ENCODE measurements at places on chromosomes 11 and 22.

- DNase-seq, result no peak
Measured at GRCh38 chr22:45891021-45891421, 85.9 kb downstream of the WNT7B start.

- no peak for DNase-seq
Measured at GRCh38 chr22:29330753-29331152, 15.3 kb upstream of the RASL10A start.

DNA sequence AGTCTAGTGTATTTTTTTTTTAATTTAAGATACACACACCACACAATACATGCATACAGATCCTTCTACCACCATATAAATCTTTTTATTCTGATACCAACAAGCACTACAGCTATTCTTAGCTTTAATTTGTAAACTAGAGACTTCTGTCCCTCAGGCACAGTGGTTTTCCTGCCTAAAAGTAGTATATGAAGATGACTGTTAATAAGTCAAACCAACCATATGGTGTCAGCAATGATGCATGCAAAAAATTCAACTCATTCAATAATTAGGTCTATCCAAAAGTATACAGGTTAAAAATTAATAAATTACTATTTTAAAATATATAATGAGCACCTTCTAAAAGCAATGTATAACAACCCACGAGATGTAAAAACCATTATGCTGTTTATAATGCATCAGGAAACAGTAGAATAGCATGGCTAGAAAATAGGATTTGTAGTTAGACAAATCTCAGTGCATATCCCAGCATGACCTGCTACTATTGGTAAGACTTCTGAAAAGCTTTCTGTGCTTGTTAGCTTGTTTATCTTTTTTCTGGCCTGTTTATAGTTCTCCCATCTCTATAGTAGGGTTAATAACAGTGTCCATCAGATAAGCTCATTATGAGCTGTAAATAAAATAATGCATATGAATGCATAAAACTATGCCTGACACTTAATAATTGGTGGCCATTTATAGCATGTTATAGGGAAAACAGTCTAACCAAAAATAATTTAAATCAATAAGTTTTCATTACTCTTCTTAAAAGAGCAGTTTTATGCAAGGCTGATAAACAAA lies 10.2 kb downstream of the RAB38 start:
- no peak for DNase-seq

- DNase-seq, result no peak
Measured at GRCh38 chr22:19376971-19377370, 54.6 kb downstream of the HIRA start.

DNA sequence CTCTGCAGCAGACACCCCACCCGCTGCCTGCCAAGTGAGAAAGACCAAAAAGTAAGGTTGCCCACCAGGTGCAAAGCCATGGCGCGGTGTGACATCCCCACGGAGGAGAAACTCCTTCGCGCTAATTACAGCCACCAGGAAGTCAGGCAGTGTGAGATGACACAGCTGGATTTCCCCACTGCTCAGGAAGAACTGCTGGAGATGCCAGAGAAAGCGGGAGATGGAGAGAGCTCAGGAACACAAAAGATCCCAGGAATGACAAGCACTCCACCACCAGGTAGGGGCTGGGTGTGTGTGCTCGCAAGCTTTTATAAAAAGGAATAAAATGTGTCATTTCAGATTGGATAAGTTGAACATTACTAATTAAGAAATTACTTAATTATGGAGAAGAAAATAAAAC lies 292.7 kb downstream of the OPCML start:
- DNase-seq, result no peak

DNA sequence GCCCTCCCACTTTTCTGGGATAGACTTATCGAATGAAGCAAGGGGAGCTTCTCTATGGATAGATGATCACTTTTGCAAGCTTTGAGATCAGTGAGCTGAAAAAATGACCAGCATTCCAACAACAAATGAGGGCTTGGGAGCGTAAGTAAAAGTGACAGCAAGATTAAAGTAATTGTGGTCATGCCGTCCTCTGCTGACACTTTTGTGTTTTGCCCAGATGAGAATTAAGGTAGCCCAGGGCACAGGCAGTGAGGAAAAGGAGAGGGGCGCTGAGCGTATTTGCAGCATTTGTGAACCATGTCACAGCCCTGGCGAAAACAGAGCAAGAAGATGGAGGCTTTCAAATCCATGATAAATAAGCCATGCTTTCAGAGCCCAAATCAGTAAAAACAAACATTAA lies 24.6 kb upstream of the TMA7B start:
- DNase-seq, result no peak

DNA sequence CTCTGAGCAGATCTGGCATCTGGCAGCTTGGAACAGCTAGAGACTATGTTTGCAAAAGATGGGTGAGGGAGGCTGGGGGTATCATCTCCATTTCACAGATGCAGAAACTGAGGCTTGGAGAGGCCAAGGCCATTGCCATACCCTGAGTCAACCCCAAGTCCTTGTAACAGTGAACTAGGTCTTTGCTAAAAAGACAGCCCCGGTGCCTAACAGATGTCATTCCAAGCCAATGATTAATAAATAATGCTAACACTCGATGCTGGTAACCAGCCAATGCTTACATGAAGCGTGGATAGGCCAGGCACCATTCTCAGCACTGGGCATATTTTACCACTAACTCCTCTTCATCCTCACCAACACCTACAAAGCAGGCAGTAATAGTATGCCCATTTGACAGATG lies 164.0 kb downstream of the MN1 start:
- DNase-seq, result no peak

GRCh38 chr11:116636341-116636929 lies 136.4 kb downstream of the BUD13 start:
- DNase-seq, result no peak

DNA sequence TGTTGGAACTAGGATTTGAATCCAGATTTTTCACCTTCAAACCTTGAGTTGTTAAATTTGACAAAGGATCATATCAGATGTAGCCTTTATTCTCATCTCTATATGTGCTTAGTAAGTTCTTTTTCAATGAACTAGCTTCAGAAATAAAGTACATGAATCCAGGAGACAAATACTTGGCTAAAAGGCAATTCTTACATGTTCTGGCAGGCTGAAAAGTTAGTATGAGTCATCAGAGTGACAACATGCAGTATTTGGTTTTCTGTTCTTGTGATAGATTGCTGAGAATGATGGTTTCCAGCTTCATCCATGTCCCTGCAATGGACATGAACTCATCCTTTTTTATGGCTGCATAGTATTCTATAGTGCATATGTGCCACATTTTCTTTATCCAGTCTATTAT lies 40.4 kb downstream of the BBOX1 start:
- DNase-seq, result no peak

GRCh38 chr22:27876684-27877083 lies 42.4 kb downstream of the PITPNB start:
- DNase-seq, result no peak

GRCh38 chr11:117706322-117706814 lies 90.6 kb downstream of the DSCAML1 start:
- no peak for DNase-seq

DNA sequence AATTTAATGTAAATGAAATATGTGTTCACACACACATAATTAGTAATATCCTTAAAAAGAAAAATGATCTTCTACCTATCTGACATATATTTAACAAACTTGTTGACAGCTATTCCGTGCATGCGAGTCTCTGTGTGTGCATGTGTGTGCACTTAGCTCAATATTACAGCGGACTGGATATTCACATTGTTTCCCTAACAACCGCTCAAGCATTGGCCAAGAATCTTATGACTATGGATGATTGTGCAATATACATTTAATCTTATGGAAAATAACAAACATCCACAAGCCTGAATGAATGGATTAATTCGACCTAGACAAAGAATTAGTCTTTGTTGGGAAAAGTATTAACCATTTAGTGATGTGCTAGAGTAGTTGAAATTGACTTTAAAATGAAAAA lies 1078.6 kb downstream of the LRRC4C start:
- DNase-seq, result no peak

- DNase-seq, result peak; percentile 64
Measured at GRCh38 chr22:27135031-27135981, 477.9 kb downstream of the MIAT start.

DNA sequence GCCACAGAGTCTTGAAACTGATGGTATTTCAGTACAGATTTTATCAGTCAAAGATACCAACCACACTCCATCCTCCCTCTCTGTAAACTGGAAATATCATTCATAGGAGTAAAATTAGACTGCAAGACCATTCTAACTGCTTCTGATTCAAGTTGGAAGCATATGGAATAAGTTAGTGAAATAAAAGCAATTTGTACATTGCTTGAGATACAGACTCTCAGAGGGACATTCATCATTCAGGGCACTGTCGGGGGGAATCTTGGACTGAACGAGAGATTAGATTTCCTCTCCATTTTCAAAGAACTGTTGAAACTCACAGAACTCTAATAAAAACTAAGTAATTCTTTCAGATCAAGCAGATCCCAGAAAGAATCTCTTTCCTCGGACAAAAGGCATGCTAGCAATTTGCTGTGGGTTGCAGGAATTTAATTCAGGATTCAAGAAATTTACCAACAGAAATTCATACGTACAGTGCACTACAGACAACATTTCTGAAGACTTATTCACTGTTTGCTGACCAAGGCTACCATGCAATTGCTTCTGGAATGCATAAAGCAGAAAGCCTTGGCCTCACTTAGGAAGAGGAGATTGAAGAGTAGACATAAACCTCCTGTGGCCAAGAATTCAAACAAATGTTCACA lies 34.1 kb downstream of the PAMR1 start:
- no peak for DNase-seq

GRCh38 chr22:33481550-33481949 lies 423.4 kb upstream of the SYN3 start:
- no peak for DNase-seq

DNA sequence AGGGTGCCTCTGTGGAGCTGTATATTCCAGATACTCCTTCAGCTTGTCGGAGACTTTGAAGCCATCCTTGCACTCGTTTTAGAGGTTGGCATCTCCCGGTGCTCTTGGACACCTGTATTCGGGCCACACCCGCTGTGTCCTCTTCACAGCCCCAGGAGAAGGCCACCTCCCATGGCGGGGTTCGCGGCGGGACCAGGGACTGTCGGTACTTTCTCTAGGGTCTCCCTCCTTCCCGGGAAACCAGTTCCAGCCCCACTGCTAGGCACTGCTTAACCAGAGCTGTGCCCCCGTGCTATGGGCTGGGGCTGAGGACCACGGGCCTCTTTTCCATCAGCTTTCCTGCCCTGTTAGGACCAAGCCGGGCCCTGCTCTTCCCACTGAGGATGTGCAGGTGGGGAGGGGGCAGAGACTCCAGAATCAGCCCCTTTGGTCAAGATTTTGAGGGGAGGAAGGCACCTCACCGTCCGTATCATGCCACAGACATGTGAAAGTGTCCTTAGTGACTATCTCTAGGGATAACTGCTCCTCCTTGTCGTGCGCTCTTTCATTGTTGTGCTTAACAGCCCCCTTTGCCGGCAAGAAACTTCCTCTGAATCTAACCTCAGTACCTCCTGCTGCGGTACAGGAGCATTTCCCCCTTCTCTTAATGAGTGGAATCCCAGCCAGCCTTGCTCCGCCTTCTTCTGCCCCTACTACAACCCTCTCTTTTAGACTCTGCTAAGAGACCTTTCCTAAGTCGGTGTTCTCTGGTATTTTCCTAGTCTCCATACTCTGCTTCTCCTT lies 1.2 kb upstream of the B3GAT1 start:
- no peak for DNase-seq

GRCh38 chr11:3709977-3710376 lies 38.8 kb upstream of the CHRNA10 start:
- no peak for DNase-seq

- DNase-seq, result no peak
Measured at GRCh38 chr22:19524170-19525115, at the start of gene CLDN5. TSS of gene CLDN5 (minus strand) at chr22:19524410. CDS start at chr22:19524255, 155 bp downstream.

GRCh38 chr11:32852207-32852606 lies 22.5 kb downstream of the PRRG4 start:
- DNase-seq, result peak; percentile 65
